ENCODE measurements at places on chromosomes 2 and 18.

GRCh38 chr18:32310101-32310500 lies 120.3 kb downstream of the MEP1B start:
- DNase-seq, result no peak

GRCh38 chr2:37350034-37350433 lies 5.6 kb downstream of the QPCT start:
- no peak for DNase-seq

DNA sequence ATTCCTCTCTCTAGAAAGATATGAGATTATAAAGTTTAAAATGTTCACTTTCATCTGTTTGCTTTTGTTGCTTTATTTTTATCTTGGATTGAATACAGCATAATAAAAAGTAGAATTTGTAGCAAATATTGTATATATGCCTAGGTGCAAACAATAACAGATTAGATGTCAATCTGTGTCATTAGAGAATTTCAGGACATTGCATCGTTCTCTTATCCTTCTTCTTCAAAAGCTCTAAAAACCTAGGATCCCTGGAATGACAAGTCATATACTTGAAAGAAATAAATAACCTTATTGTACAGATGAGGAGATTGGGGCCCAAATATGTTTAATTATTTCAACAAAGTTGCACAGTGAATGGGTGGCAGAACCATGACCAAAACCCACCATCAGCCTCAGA lies 102.8 kb upstream of the BZW1 start:
- no peak for DNase-seq

DNA sequence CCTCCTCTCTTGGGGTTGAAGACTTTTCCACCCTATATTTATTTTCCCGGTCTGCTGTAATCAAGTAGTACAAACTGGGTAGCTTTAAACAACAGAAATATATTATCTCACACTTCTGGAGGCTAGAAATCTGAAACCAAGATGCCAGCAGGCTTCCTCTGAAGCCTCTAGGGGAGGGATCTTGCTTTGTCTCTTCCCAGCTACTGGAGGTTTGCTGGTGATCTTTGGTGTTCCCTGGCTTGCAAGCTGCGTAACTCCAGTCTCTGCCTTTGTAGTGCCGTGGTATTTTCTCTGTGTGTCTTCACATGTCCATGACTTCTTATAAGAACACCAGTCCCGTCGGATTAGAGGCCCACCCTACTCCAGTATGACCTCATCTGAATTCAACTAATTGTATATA lies 44.4 kb downstream of the MYO3B start:
- DNase-seq, result no peak

GRCh38 chr2:3613524-3613905 lies 18.6 kb downstream of the COLEC11 start:
- DNase-seq, result no peak

DNA sequence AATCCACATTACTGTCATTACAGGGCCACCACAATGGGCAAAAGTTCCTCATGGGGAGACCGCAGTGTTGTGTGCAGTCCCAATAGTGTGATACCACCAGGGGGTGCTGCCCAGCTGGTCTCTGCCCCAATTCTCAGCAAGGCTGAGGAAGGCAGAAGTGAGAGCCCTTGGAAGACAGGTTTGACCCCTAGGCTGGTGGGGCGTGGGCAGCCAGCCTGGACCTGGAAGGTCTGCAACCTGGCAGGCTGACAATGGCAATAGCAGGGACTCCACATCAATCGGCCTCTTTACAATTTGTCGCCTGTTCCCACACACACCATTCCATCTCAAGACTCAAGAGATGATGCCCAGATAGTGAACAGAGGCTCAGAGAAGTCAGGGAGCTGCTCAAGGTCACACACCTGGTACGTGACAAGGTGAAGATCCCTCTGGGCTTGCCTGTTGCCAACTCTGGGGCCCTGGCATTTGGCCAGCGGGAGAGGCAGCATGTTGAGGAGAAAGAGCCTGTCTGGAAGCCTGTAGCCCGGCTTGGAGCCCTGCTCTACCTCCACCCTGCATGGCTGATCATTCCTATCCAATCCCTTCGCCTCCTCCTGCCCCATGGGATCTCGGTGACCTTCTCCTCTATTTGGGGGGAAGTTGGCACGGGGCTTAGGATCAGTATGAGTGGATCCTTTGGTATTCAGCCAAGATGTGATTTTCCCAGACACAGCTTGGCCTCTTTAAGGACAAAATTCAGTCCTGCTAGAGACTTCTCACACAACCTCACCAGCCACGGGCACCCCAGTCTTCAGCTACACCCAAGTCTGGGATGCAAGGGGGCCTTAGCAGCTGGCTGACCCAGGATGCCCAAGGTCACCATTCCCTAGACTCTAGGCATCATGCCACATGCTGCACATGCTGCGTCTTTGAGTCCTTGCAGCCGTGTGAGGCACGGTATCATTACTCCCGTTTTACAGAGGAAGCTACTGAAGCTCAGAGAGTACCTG lies 2.9 kb upstream of the ATOH8 start:
- DNase-seq, result peak; percentile 11

GRCh38 chr2:46068636-46069035 lies 228.6 kb upstream of the EPAS1 start:
- DNase-seq, result no peak

GRCh38 chr2:238949710-238950345 lies 101.9 kb downstream of the TWIST2 start:
- no peak for DNase-seq

DNA sequence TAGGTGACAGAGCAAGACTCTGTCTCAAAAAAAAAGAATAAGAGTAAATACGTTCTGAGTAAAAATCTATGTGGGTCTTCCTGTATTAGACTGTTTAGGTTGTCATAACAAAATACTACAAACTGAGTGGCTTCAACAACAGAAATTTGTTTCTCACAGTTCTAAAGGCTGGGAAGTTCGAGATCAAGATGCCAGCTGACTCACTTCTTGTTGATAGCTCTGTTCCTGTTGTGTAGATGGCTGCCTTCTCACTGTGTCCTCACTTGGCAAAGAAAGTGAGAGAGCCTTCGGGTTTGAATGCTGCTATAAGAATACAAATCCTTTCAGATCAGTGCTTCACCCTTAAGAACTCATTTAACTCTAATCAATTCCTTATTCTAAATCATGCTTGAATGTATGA lies 430.0 kb upstream of the VWC2L start:
- no peak for DNase-seq

DNA sequence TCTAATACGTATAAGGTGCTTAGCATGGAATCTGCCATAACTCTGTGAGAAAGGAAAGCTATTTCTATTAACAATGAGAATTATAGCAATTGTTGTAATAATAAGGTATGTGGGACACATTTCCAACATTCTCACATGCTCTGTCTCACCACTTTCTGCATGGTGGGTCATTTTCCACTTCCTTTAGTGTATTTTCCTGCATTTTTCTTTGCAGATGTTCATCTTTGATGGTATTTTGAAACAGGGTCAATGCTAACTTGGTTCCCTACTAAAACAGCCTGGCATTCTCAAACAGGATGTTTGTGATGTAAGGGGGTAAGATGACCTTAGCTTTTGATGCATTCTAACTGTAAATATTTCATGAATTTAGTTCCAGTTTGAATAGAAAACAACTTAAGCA lies 54.7 kb downstream of the MYO1B start:
- no peak for DNase-seq

GRCh38 chr2:26169226-26169625 lies 3.7 kb upstream of the GAREM2 start:
- no peak for DNase-seq

GRCh38 chr2:62727876-62728566 lies 22.5 kb downstream of the EHBP1 start:
- no peak for DNase-seq

DNA sequence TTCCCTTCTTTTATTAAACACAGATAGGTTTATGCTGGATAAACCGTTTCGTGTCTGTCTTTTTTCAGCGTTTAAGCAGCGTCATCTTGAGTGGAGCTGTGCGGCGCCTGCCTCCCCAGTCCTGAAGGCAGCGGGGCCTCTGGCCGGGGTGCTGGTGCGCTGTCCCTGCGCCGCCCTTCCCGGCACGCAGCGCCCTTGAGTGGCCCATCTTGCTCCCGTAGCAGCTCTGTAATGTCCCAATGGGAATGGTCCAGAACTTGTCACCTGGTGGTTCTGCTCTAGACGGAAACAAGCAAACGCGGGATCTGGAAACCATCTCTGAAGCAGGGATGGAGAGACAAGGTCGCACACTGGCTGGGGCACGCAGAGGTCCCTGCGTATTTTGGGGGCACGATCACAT lies 24.5 kb downstream of the PRELID3A start:
- DNase-seq, result no peak

DNA sequence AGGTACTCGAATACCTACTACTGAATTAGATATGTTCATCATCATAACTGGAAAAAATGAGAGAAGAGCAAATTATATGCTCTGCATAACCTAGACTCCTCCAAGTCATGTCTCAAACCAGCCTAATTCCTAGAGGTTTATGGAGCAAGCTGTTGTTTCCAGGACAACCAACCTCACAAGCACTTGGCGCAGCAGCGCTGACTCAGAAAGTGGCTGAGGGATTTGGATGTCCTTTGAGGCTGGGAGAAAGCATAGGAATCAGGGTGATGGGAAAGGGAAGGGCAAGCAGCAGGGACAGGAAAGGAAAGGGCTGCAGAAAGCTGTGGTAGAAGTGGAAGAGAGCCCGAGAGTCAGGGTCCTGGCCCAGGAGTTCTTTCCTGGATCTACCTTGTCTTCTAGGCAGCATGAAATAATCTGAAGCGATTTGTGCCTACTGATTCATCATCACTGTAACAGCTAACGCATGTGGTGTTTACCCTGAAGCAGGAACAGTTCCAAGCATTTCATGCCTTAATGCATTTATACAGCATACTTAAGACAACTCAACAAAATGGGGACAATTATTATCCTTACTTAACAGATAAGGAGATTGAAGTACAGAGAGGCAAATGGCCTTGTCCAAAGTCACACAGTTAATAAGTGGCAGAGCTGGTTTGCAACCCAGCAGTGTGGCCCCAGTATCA lies 3.7 kb downstream of the PLEK start:
- no peak for DNase-seq

GRCh38 chr2:37506407-37507050 lies 162.1 kb downstream of the QPCT start:
- no peak for DNase-seq

DNA sequence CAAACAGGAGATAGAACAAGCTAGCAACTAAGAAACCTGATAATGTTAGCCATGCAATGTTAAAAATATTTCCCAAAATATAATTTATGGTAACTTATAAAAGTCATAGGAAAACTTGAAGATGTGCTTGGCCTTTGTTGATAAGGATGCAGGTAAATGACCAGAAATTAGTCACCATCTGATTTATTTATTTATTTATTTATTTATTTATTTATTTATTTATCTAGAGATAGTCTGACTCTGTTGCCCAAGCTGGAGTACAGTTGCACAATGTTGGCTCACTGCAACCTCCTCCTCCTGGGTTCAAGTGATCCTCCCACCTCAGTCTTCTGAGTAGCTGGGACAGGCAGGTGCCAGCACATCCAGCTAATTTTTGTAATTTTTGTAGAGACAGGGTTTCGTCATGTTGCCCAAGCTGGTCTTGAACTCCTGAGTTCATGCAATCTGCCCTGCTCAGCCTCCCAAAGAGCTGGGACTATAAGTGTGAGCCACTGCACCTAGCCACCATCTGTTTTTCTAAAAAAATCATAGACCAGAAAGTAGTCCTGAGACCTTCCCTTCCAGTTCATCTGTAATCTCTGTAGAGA lies 109.5 kb downstream of the DHRS9 start:
- no peak for DNase-seq

DNA sequence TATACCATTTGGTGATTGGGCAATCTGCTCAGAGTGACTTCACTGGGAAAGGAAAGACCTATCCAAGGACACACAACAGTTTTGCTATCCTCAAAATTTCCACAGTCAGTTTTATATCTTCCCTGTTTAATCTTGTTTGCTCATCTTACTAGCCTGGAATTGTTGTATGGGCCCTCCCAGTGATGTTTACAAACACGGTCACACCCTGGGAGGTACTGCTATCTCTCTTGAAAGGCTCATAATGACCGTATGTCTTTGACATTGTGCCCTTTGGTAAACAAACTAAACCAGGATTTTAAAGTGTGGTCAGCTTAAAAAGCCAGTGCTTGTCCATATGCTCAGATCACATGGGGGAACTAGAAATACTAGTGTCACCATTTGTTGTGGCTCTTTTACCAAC lies 277.0 kb downstream of the CDH2 start:
- no peak for DNase-seq

Data from NCI-H1436 (cell line).